ENCODE measurements at places on chromosomes 1 and 21.
A peak's percentile ranks its signal among the peaks of the same experiment; 100 is the strongest.

GRCh38 chr1:38392861-38393260 is 346.3 kb upstream of the POU3F1 start:
- DNase-seq, result no peak

- DNase-seq, result no peak
These were observed 66.4 kb upstream of the NEK2 start for GRCh38 chr1:211741788-211742187.

GRCh38 chr1:52747450-52747849 is 21.2 kb downstream of the ZYG11B start:
- no peak for DNase-seq

GRCh38 chr1:76073481-76073880 is 1.1 kb upstream of the ST6GALNAC3 start:
- no peak for DNase-seq

DNA sequence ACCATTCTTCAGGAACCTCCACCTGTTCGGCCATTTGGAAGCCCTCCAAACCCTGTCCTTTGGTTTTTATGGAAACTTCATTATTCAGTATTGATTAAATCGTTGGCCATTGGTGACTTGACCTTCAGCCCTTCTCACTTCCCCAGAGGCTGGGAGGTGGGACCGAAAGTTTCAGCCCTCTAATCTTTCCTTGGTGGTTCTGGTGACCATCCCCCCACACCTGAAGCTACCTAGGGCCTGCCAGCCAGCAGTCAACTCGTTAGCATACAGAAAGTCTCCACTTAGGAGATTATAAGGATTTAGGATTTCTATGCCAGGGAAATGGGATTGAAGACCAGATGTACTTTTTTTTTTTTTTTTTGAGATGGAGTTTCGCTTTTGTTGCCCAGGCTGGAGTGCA is 6.7 kb downstream of the DHX9 start:
- DNase-seq, result no peak

- DNase-seq, result no peak
These were observed 56.1 kb downstream of the SLAMF6 start for GRCh38 chr1:160466961-160467360.

DNA sequence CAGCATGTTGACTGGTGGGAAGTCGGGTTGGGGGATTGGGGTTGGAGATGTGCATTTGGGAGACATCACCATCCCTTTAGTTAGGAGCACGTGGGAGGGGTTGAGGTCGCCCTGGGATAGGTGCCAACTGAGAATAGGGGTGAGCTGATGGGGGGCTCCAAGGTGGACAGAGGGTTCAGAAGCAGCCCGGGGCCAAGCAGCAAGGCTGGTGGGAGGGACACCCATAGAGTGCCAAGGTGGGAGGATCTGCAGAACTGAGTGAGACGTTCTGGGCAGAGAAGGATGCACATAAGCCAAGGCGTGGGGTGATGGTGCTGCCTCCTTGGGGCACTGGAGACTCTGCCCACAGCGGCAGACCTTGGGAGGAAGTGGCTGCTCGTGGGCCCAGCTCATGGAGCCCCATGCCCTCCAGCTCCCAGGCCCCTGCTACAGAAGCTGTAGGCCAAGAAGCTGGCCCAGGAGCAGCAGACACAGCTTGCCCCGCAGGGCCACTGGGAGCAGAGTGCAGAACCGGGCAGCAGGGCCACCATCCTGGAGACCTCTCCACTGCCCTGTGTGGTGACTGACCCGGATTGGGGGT is 31.4 kb upstream of the PKP1 start:
- no peak for DNase-seq

DNA sequence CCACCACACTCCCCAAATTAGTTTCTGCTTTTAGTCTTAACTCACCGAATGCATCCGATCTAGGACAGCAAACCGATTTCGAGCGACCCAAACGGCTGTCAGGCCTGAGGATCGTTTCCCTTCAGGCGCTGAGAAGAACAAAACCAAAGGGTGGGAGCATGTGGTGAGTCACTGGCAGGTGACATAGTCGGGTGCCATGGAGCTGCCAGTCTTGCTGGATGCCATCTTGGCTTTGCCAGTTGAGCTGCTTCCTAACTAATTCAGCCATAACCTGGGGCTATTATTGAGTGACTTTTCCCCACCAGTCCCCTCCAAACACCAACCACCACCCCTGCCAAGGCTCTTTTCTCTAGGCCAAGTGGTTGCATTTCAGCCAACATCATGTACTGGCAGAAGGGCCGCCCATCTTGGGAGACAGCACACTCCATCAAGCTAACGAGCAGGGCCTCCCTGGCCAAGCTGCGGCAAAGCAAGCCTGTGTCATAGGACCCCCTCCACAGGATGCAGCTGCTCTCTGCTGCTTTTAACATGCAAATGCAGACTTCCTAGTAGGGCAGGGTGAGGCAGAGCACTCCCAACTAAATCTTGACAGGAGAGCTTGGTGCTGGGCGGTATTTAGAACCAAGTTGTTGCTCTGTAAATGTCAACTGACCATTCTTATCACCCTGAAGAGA is 22.3 kb upstream of the PEX19 start:
- DNase-seq, result no peak

GRCh38 chr1:1199961-1200875 is 6.2 kb downstream of the TNFRSF18 start:
- DNase-seq, result no peak

DNA sequence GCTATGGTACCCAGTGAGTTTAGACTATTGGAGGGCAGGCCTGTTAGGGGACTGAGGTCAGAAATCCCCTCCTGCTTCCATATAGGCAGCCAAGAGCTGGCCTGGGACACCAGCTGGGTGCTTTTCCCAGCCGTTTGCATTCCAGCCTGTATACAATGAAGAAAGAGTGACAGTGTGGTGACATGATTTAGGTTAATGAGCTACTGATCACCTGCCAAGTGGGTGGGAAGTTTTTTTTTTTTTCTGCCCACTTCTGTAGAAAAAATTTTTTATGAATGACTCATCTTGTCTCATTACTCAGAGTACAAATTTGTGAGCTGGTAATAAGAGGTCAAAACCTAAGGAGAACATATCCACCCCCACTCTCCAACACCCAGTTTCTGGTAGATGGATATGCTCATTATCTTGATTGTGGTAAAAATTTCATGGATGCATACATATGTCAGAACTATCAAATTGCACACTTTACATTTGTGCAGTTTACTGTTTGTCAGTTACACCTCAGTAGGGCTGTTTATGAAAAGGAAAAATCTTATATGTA is 16.4 kb upstream of the CGN start:
- no peak for DNase-seq

- DNase-seq, result no peak
These were observed 19.0 kb downstream of the TMEM63A start for GRCh38 chr1:225863167-225863566.

DNA sequence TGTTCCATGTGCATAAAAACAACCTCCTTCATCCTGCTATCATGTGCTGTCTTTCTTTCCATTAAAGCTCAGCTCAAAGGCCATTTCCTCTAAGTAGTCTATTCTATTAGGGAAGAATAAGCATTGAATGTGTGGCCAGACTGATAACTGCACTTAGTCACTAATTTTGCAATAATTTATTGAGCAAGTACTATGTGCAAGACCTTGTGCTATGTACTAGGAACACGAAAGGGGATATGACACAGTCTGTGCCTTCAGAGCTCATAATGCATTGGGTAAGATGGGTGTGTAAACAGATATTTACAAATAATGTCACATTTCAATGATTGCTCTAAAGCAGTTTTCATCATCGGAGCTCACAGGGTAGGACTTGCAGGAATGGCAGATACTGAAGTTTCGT is 54.2 kb downstream of the NMNAT2 start:
- DNase-seq, result no peak

DNA sequence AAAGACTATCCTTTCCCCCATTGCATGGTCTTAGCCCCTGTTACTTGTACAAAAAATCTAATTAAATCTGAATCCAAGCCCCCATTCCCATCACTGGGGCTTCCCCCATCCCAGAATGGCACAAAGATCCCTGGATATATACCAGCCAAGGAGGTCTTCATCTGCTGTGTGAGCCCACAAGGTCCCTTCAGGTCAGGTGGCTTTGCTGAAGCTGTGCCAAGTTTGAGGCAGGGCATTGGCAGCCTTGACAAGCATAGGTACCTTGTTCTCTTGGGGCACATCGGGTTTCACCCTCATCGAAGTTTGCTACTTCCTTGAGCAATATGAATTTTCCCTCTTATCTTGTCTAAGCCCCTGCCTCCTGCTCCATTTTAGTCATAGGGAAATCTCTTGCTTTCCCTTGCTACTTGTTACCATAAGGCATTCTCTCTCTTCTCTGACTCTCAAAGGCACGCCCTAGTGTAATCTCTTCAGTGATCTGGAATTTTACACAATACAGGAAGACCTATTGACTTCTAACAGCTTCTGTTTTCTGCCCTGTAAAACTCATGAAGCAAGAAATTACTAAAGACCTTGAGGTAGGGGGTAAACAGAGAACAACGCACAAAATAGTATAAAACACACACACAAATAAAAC is 71.4 kb upstream of the COG2 start:
- no peak for DNase-seq

DNA sequence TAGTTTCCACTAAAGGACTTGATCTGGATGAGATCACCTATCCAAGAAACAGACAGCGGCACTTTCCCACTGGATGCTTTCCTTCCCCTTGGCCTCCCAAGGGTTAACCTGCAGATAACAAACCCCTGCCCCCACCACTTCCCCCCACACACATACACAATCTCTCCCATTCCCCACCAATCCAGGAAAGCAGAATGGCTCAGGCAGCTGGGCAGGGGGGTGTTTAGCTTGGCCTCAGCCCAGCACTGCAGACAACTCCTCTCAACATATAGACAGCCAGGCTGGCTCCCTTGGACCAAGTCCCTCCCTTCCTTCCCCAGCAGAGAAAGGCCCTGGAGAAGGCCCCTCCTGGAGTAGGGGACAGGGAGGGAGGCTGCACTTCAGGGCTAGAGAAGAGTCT is 24.6 kb downstream of the PLEKHA6 start:
- DNase-seq, result no peak

DNA sequence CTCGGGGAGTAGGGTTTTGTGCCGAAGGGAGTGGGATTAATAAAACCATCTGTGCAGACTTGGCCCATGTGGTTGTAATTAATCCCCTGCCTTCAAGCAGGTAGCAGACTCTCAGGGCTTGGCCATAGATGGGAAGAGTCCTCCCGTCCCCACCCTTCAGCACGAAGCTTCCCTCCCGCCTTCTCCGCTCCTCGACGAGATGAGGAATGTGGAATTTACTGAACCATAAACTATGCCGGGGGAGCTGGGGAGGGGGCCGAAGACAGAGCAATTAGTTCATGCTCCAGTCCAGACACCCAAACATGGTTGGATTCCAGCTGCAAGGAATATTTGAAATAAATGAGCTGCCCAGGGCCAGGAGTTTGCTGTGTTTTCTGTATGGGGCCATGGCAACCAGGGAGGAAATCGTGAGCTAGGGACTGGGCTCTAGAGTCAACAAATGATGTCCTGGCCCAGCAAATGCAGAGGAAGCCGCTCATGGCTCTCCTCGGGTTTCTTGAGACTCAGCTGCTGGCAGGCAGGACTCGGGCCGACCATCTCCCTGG is 78.8 kb downstream of the SPSB1 start:
- no peak for DNase-seq

DNA sequence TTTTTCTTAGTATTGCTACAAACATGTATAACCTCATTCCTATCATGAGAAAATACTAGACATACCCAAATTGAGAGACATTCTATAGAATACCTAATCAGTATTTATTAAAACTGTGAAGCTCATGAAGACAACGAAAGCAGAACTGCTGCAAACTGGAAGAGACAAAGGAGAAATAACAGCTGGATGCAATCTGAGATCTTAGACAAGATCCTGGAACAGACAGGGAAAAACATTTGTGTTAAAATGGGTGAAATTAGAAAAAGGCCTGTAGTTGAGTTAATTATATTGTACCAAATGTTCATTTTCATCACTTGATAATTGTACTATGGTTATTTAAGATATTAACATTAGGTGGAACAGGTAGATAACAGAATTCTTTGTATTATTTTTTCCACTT is 392.0 kb downstream of the PLPP3 start:
- no peak for DNase-seq

GRCh38 chr1:74324684-74325448 is 89.7 kb downstream of the TNNI3K start:
- DNase-seq, result no peak

- DNase-seq, result peak; percentile 65
These were observed 50.9 kb upstream of the ARHGEF16 start for GRCh38 chr1:3403388-3404231.

- DNase-seq, result no peak
These were observed 5.7 kb upstream of the TMEM167B start for GRCh38 chr1:109084563-109085517.

DNA sequence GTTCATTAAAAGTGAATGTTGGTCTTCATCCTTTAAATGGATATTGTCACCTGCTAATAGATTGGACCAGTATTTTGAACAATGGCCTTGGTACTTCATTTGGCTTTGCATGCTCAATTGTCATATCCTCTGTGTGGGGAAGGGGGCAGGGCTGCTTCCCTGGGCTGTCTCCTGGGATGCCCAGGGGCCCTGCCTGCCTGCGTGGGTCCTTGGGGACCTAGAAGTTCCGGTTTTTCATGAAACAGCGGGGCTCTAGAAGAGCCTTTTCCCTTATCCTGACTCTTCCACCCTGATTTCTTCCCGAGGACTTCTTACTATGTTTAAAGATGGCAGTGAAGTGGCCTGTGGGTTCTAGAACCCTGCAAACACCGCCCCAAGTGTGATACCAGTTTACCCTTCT is 97.5 kb downstream of the DISC1 start:
- DNase-seq, result no peak

DNA sequence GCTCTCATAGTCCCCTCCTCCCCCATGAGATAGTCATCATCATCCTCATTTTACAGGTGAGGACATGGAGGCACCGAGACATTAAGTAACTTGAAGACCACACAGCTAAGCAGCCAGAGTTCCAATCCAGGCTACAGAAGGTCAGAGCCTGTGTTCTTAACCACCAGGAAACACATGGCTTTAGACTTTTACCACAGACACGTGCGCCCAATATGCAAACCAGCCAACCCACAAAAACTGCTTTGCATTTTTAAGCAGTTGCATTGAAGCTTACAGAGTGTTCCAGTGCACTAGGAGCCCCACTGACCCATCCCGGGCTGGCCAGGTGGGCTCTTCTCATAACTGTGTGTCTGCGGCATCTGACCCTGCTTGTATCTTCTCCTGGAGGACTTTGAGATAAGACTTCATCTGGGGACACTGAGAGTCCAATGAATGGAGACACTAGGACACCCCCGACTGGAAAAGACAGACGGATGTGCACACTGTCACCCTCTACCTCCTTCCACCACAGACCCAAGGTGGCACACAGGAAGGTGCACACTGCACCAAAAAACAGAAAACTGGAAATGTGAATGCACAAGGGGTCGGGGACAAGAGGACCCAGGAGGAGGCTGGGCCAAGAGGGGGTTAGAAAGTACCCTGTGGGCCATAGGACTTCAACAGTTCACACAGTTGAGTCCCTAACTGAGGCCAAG is 56.4 kb downstream of the ETS2 start:
- DNase-seq, result no peak

DNA sequence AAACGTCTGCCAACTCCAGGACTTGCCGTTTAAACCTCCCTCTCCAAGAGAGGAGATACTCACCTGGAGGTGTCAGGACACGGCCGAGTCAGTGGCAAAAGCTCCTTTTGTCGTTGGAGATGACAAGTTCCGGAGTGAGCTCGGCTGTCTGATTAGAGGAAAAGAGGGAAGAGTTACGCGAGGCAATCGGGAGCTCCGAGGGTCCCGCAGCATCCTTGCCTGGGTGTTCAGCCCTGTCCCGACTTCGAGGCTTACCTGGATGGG is 497 bp downstream of the ID3 start:
- no peak for DNase-seq

All from NCI-H748 treated with DMSO at 0.1 percent for 48 hours (cell line).